ENCODE measurements at places on chromosomes 16 and 17.

DNA sequence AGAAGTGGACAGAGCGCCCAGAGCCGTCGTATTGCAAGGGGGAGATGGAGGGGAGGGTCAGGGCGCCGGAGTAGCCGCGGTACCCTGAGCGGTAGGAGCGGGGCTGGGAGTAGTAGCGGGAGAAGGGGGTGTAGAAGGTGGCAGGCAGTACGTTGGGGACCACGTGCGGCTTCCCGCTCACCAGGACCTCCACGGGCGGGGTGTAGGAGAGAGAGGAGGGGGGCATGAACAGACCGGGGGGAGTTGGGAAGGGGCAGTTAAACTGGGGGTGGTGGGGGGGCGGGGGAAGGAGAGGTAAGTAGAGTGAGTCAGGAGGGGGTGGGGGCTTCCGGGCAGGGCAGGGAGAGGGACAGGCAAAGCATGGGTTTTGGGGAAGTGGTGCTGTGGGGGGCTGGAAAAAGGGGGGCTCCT lies 16.8 kb downstream of the ST6GALNAC2 start:
- no peak for DNase-seq

DNA sequence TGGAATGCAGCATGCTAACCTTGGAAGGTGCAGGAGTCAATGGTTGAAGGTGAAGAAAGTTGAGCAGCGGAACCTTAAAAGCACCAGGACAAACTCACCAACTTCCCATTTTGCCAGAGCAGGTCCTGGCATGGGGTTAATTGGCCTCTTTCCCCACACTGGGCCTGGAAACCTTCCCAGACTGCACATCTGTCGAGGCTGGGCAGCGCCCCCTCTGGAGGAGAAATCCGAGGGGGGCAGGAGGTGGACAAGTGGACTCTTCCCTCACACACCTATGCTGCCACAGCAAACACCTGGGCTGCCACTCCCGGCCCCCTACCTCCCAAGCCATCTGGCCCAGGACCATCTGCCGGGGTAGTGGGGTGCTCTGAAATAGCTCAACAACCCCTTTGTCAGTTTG lies 232.4 kb downstream of the CBLN1 start:
- no peak for DNase-seq

GRCh38 chr17:45732926-45733505 lies 51.1 kb upstream of the CRHR1 start:
- no peak for DNase-seq

DNA sequence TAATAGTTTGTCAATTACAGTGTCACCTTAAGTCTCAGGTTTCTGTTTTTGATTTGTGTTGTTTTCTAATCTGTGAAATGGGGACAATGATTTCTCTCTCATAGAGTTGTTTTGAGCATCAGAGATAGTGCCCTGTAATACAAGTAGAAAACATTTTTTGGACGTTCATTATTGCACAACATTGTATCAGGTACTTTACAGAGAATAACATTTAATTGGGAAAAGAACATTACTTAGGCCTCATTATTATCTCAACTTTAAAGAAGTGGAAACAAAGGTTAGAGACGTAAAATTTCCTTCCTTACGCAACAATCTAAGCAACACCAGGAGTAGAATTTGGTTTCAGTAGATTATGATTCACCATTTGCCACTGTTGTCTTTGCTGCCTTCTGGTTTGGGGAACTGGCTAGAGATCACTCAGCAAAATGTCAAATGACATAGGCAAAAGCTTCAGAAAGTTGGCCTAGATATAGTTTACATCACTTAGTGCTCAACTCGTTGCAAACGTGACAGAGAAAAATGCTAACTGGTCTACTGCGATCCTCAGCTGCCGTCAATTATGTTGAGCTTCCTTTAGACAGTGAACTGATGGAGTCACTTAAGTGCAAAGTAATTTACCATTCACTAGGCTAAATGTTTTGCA lies 1026.8 kb downstream of the CDH11 start:
- no peak for DNase-seq

DNA sequence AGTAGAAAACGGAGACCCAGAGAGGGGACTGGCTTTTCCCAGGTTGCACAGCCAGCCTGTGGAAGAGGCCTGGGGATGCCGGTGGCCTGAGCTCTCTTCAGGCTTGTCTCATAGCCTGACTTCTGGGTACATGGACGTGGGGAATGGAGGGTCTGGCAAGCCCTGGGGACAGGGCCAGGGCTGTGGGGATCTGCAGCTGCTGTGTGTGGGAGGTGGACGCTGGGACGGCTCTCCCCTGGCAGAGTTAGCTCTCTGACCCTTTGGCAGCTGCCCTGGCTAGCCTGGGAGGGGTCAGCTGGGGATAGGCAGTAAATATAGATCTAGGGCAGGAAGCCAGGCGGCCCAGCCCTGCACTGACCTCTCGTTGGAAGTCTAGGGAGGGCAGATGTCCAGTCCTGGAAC lies 20.5 kb downstream of the SLC4A1 start:
- no peak for DNase-seq

DNA sequence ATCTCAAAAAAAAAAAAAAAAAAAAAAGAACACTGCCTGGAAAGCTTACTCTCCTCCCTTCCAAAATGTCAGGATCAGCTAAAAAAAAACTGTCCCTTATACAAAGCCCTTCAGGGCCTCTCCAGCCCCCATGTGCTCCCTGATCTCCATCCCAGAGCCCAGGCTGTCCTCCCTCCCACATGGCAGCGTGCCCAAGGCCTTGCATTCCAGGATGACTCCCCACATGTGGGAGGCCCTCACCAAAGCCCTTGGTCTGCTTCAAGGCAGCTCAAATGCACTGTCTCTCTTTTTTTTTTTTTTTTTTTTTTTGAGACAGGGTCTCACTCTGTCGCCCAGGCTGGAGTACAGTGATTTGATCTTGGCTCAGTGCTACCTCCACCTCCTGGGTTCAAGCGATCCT lies 2.3 kb downstream of the FDXR start:
- DNase-seq, result no peak

DNA sequence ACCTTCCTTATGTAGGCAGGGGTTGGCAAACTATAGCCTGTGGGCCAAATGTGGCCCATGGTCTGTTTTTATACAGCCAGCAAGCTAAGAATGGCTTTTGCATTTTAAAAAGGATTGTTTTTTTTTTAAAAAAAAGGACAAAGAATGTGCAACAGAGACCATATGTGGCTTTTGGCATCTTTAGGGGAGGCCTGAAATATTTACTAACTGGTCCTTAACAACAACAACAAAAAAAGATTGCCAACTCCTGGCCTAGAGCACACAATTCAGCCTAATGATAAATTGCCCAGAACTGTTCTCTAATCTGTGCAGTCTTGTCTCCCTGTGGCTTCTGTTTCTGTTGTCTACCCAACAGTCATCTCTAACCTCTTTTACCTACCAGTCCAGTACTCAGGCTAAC lies 67.1 kb downstream of the SSH2 start:
- no peak for DNase-seq
